ENCODE measurements at places on chromosomes 2 and 18.
A peak's percentile ranks its signal among the peaks of the same experiment; 100 is the strongest.

GRCh38 chr2:143705108-143705707 lies 576.0 kb downstream of the ARHGAP15 start:
- peaks cover 15% of the 10 kb centered on the region for H3K4me1 ChIP-seq
- H3K4me3 ChIP-seq: no peak overlapping the region
- H3K27me3 ChIP-seq: no peaks in the 10 kb centered on the region
- no peak overlapping the region for H3K27ac ChIP-seq
- H3K36me3 ChIP-seq: no peaks in the 10 kb centered on the region

GRCh38 chr2:128475427-128476211 lies 157.0 kb upstream of the HS6ST1 start:
- H3K36me3 ChIP-seq: no peaks in the 10 kb centered on the region
- H3K27me3 ChIP-seq: no peaks in the 10 kb centered on the region
- H3K27ac ChIP-seq: no peak overlapping the region
- H3K4me3 ChIP-seq: no peak overlapping the region

GRCh38 chr2:24515335-24515734 lies 24.3 kb downstream of the NCOA1 start:
- no peaks in the 10 kb centered on the region for H3K36me3 ChIP-seq
- no peak for DNase-seq
- H3K27ac ChIP-seq: no peak overlapping the region
- H3K4me3 ChIP-seq: no peak overlapping the region
- peaks cover 50% of the 10 kb centered on the region for H3K4me1 ChIP-seq
- no peaks in the 10 kb centered on the region for H3K27me3 ChIP-seq

DNA sequence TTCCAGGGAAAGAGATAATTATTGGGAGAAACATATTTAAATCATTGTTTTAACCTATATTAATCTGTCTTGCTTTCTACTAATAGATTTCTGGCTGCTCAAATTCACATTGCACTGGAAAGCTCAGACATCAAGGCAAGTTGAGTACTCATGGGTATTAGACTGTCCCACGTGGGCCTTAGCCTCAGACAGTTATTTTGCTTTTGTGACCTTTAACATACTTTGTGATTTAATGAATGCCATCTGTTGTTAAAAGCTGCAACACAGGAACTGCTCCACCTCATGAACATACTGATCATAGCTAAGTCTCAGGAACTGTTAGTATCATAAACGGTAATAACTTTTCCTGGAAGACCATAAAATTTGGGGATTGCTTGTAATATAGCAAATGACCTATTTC lies 2.7 kb upstream of the LCT start:
- no peaks in the 10 kb centered on the region for H3K27me3 ChIP-seq
- H3K27ac ChIP-seq: no peak overlapping the region
- DNase-seq: no peak
- peaks cover 10% of the 10 kb centered on the region for H3K36me3 ChIP-seq
- H3K4me3 ChIP-seq: no peak overlapping the region

DNA sequence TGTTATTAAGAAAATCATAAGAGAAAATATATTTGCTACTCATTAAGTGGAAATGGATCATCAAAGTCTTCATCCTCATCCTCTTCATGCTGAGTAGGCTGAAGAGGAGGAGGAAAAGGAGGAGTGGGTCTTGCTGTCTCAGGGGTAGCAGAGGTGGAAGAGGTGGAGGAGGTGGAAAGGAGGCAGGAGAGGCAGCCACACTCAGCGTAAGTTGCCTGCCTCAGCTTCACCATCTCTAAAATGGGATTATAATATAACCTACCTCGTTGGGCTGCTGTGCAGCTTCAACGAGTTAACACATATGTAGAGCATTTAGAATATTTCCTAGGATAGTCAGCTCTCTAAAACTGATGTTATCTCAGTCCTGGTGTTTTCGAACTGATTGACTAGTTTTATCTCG lies 4.3 kb upstream of the MYO1B start:
- no peaks in the 10 kb centered on the region for H3K4me1 ChIP-seq
- no peak for DNase-seq
- H3K36me3 ChIP-seq: no peaks in the 10 kb centered on the region
- no peaks in the 10 kb centered on the region for H3K27me3 ChIP-seq
- no peak overlapping the region for H3K27ac ChIP-seq
- H3K4me3 ChIP-seq: no peak overlapping the region

GRCh38 chr2:6968319-6969100 lies 51.3 kb downstream of the RNF144A start:
- DNase-seq: peak; percentile 43
- H3K4me1 ChIP-seq: no peaks in the 10 kb centered on the region
- no peaks in the 10 kb centered on the region for H3K36me3 ChIP-seq
- H3K4me3 ChIP-seq: no peak overlapping the region

- H3K4me1 ChIP-seq: peaks cover 10% of the 10 kb centered on the region
- H3K4me3 ChIP-seq: no peak overlapping the region
- H3K36me3 ChIP-seq: no peaks in the 10 kb centered on the region
- no peak overlapping the region for H3K27ac ChIP-seq
Observed at GRCh38 chr2:23591111-23591510, 206.1 kb downstream of the KLHL29 start.

DNA sequence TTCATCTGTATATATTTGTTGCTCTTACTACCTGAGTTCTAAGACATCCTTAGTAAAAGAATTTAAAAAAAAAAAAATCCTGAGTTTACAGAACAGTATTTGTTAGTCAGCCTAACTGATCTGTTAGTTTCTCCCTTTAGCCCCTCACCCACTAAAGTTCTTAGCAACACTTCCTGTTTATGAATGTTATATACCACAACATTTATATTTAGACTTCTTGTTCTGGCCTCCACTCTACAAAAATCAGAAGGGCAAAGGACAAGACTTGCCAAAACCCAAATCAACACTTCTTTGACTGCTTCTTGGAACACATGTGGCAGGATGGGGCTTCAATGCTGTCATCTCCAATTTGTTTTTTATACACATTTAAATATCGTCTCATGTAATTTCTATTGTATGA lies 71.1 kb downstream of the MGAT5 start:
- H3K27ac ChIP-seq: no peak overlapping the region
- no peak for DNase-seq
- no peaks in the 10 kb centered on the region for H3K27me3 ChIP-seq
- H3K36me3 ChIP-seq: no peaks in the 10 kb centered on the region
- peaks cover 12% of the 10 kb centered on the region for H3K4me1 ChIP-seq
- no peak overlapping the region for H3K4me3 ChIP-seq

DNA sequence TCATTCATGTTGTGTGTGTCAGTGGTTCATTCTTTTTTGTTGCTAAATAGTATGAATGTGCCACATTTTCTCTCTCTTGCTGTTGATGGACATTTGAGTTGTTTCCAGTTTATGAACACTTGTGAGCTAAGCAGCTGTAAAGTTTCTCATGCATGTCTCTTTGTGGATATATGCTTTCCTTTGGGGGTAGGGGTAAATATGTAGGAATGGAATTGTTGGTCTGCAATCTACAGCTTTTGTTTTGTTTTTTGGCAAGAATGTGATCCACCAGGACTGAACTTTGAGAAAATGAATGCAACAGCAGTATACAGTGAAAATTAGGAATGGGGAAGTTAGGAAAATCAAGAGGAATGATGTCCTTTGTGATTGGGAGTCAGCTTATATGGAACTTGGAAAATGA lies 226.3 kb downstream of the CDCA7 start:
- H3K4me3 ChIP-seq: no peak overlapping the region
- no peaks in the 10 kb centered on the region for H3K27me3 ChIP-seq
- no peak overlapping the region for H3K27ac ChIP-seq
- DNase-seq: no peak
- H3K36me3 ChIP-seq: no peaks in the 10 kb centered on the region

- H3K4me3 ChIP-seq: no peak overlapping the region
- no peak overlapping the region for H3K27ac ChIP-seq
- no peaks in the 10 kb centered on the region for H3K27me3 ChIP-seq
- no peak for DNase-seq
- H3K36me3 ChIP-seq: no peaks in the 10 kb centered on the region
Observed at GRCh38 chr2:117087535-117088291, 726.8 kb upstream of the DDX18 start.

GRCh38 chr18:51668101-51668500 lies 470.6 kb upstream of the MEX3C start:
- no peaks in the 10 kb centered on the region for H3K4me1 ChIP-seq
- no peaks in the 10 kb centered on the region for H3K36me3 ChIP-seq
- no peaks in the 10 kb centered on the region for H3K27me3 ChIP-seq
- H3K4me3 ChIP-seq: no peak overlapping the region
- DNase-seq: no peak

GRCh38 chr2:146414456-146414855 lies 1430.4 kb upstream of the ACVR2A start:
- no peak for DNase-seq
- H3K36me3 ChIP-seq: no peaks in the 10 kb centered on the region
- no peaks in the 10 kb centered on the region for H3K27me3 ChIP-seq

DNA sequence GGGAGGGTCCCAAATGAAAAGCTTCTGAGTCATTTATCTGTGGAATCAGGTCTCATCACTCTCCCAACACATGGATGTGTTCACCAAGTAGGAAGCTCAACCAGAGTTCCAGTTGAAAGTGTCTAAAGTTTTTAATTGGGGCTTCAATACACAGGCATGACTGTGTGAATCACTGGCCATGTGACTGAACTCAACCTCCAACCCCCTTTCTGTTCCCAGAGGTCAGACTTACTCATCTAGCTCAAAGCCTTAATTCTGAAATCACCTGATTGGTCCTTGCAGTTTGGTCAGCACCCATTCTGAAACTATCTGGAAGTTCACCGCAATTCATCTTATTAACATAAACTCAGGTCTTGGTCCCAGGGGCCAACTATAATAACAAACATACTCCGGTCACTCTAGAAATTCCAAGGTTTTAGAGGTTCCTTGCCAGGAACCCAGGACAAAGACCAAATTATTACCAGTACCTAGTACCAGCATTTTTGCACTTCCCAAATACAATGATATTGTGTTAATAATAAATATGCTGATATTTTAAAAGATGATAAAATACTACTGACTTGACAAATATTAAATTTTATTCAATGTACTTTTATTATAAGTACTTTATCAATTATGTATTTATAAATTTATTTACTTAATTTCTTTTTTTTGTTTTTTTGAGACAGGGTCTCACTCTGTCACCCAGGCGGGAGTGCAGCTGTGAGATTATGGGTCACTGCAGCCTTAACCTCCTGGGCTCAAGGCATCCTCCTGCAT lies 10.7 kb upstream of the RBM45 start:
- H3K36me3 ChIP-seq: no peaks in the 10 kb centered on the region
- no peak overlapping the region for H3K4me3 ChIP-seq
- H3K27me3 ChIP-seq: no peaks in the 10 kb centered on the region
- H3K27ac ChIP-seq: no peak overlapping the region
- no peaks in the 10 kb centered on the region for H3K4me1 ChIP-seq

DNA sequence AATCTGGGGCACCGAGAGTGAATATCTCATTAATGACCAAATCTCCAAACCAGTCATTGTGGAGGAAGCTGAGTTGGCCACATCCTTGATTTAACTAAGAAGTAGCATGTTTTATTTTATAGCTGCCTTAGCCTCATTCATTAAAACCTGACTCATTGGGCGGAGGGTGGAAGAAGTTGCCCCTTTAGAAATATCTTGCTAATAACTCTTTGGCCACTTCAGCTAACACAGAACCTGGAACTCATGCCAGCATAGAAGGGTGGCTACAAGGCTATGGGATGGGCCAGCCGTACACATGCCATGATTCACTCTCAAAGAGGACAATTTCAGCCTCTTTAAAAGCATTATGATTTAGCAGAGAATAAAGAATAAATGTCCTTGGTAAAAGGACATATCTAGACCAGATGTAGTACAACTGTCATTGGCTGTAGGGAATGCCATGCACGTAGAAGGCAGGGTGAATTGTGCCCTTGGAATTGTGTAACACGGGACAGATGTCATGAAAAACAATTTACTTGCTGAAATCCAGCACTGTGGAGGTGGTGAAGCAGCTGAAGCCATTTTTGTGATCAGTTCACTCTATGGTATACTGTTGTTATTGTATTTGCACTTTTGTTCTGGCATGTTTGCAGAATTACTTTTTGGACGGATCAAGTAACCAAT lies 330.0 kb downstream of the PLCL1 start:
- H3K4me1 ChIP-seq: no peaks in the 10 kb centered on the region
- no peak overlapping the region for H3K27ac ChIP-seq
- no peaks in the 10 kb centered on the region for H3K36me3 ChIP-seq
- H3K4me3 ChIP-seq: no peak overlapping the region

DNA sequence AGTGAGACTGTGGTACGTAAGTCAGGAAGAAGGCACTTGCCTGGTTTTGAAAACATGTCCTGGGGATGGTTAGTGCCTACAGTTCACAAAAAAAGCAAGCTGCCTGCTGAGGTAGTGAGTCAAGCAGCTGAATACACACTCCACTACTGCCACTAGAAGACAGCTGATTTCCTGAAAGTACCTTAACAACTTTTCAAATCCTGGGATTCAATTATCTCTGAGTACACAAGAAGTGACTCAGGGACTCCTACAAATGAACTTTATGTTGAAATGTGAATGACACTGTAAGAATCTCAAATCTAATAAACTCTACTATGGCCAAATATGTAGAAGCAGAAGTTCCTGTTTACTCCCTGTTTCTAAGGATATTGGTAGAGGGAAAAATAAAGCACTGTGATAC lies 58.0 kb upstream of the ARL5A start:
- H3K27me3 ChIP-seq: no peaks in the 10 kb centered on the region
- no peaks in the 10 kb centered on the region for H3K4me1 ChIP-seq
- H3K27ac ChIP-seq: no peak overlapping the region
- no peak overlapping the region for H3K4me3 ChIP-seq
- DNase-seq: no peak

GRCh38 chr2:233053928-233054784 lies 6.0 kb upstream of the INPP5D start:
- H3K27ac ChIP-seq: no peak overlapping the region
- no peaks in the 10 kb centered on the region for H3K36me3 ChIP-seq
- no peak for DNase-seq
- peaks cover 13% of the 10 kb centered on the region for H3K4me1 ChIP-seq
- no peak overlapping the region for H3K4me3 ChIP-seq
- H3K27me3 ChIP-seq: no peaks in the 10 kb centered on the region

DNA sequence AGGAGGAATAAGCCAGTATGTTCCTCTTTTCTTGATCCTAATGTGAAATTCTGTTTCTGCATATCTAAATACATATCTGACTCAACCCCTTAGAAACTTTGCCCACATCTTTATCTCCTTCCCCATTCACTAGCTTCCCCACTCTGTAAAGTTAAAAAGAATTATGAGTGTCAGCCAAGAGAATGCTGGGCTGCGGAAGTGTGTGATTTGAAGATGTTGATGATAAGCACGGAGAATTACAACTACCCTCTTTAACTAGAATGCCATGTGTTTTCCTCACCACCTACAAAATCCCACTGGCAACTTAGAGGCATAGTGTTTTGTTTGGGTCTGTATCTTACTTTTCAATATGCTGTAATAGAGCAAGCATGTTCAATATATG lies 490.4 kb upstream of the FANCL start:
- no peaks in the 10 kb centered on the region for H3K27me3 ChIP-seq
- no peak overlapping the region for H3K27ac ChIP-seq
- H3K4me3 ChIP-seq: no peak overlapping the region
- H3K4me1 ChIP-seq: no peaks in the 10 kb centered on the region
- DNase-seq: no peak
- H3K36me3 ChIP-seq: no peaks in the 10 kb centered on the region

GRCh38 chr2:164917296-164917903 lies 37.9 kb downstream of the SLC38A11 start:
- H3K4me1 ChIP-seq: no peaks in the 10 kb centered on the region
- no peak for DNase-seq
- no peak overlapping the region for H3K27ac ChIP-seq
- H3K4me3 ChIP-seq: no peak overlapping the region

Data from vagina (tissue), 2 donors.